Brain microvascular endothelial cell (primary cell): ENCODE measurements at places on chromosomes 7 and 10.

GRCh38 chr7:41416208-41416595, 286.7 kb downstream of the INHBA start:
- no peak for DNase-seq

- DNase-seq: no peak
Measured at GRCh38 chr10:44032216-44032615, 352.7 kb downstream of the CXCL12 start.

DNA sequence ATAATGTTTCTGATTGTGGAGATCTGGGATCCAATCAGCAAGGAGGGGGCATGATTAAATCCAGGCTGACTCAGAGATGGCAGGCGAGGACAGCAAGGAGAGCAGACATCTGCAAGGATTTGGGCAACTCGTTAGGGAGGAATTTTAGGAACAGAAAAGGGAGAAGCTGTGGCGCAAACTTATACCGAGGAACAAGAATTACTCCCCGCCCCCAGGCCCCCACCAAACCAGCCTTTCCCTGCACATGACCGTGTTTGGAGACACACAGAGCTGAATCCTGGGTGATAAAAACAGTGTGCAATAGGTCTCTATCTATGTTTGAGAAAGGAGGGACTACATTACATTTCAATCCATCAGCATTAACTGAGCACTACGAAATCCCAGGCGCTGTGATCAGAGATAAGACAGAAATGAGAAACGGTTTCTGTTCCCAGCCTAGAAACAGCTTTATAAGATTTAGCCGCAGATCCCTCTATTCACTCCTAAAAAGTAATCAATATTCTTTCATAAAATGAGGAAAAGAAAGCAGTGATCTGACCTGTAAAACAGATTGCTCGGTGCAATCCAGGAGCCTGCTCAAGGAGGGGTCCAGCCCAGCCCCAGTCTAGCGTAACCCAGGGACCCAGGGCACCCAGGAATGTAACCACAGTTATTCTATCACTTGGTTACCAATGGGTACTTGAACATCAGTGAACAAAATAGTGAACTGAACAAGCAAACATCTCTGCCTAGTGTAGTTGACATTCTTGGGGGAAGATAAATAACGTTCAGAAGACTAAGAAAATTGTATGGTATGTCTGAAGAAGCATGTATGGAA, 37.2 kb upstream of the RAPGEF5 start:
- peak; percentile 3 for DNase-seq

- peak; percentile 4 for DNase-seq
Measured at GRCh38 chr7:105304040-105304895, 84.5 kb downstream of the SRPK2 start.

- DNase-seq: peak; percentile 32
Measured at GRCh38 chr7:37054624-37055241, 330.4 kb upstream of the AOAH start.

GRCh38 chr10:90461437-90462155, 396.2 kb downstream of the HTR7 start:
- DNase-seq: no peak

DNA sequence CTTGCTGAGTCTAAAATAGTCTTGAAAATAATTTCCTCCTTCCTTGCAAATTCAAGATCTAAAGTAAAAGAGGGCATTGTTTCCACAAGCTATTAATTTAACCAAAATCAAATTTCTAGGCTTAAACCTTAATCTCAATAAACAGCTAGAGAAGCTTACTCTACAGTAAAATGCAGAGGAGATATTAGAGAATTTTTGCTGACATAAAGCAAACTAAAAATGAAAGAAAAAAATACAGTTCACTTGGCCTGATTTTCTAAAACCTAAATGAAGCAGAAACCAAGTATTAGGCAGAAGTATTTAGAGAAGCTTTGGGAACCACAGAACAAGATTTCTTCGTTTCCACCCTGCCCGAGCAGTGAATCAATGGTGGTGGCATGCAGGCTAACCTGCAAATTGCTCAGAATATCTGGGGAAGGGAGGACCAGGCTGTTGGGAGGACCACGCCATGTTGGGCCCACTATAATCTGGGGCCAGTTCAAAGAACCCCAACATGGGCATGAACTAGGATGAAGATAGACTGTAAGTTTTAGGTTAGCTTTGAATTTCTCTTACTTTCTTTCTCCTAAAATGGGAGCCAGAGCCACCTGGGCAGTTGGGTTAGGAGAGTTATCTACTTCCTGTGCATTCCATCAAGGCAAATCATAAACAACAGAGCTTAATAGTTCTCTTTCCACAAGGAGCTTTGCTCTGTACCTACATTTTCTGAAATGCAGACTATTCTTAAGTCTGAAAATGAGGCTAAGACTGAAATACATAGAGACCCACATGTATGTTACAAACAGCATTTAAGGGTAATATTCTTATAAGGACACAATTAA, 4.1 kb downstream of the LAMB1 start:
- DNase-seq: no peak

GRCh38 chr10:77606751-77607150, 30.9 kb downstream of the KCNMA1 start:
- DNase-seq: no peak

GRCh38 chr7:55063061-55063460, 44.2 kb downstream of the EGFR start:
- no peak for DNase-seq

DNA sequence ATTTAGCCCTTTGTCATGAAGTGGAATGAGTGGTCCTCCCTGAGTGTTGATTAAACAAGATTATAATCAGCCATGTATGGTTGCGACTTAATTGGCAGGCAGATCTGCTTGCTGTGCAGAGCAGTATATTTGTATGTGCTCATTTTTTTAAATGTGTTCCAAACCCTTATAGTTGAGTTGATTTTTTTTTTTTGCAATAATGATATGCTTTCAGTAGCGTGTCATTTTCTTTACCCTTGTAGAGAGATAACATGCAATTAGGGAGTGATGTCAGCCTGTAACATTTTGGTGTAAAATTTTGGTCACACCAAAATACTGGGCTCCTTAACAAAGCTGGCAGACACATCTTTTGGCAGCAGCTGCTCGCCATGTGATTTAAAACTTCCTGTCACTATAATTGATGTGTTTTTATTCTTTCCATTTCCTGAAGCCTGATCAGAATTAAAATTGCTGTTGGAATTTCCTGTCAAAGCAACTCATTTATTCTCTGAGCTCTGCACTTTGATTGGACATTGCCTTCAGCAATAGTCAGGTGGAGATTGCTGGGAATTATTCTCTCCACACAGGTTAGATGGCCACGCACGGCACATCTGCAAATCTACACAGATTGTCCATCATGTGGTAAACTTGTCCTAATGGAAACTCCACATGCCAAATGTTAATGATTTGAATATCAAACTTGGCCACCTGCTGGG, 125.3 kb downstream of the DYNC1I1 start:
- no peak for DNase-seq

DNA sequence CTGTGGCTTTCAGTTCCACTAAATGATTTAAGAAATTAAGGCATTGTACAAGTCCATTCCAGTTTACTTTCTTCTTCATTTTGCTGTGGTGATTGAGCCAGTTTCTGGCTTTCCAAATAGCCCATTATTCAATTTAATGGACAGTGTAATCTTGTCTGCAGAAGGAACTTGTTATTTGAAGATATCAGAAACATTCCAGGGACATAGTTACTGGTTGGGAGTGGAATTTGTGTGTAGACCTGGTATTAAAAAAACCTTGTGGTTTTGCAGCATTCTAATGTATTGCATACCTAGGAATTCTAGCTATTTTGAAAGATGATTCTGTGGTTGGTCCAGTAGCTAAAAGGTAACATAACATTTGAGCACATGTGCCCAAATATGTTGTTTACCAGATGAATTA, 72.2 kb downstream of the MCU start:
- peak; percentile 59 for DNase-seq

GRCh38 chr7:149599636-149600206, 102.1 kb upstream of the ZNF746 start:
- DNase-seq: no peak

GRCh38 chr10:1360011-1360557, 303.9 kb downstream of the WDR37 start:
- no peak for DNase-seq

DNA sequence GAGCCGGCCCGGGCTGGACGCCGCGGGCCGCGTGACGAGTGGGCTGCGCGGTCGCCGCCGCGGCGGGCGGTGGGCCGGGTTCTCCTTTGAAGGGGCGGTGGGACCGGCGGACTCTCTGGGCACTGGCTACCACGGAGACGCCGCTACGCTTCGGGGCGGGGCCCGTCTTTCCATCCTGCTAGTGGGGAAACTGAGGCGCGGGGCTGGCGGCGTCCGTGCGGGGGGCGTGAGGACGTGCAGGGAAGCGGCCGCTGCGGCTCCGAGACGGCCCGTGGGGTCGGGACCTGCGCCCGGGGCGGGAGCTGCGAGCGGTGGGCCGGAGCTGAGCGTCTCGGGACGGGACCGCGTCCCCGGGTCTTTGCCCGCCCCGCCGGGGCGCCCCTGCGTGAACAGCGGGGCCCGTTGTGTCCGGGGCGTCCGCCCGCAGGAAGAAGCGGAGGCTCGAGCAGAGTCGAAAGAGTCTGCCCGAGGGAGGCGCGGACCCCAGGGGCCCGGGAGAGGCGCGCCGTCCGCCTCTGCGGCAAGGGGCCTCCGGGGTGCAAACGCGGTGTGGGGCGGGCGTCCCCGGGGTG, 548 bp upstream of the BNIP3 start:
- DNase-seq: no peak

GRCh38 chr7:89023877-89024276, 228.3 kb upstream of the TEX47 start:
- no peak for DNase-seq

DNA sequence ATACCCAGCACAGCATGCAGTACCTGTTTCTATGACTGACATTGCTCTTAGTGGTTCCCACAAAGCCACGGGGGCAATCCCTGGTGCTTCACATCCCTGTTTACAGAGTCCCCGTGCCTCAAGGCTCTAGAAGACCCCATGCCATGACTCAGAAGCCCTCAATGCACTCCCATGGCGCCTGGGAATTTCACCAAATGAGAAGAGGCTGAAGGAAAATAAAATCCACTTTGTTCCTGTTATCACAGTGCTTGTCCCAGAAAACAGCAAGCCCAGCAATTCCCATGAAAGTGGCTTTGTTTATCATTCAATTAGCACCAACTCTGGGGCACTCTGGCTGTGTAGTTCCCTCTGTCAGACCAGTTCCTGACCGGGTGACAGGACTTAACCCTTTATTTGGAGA, 268.3 kb downstream of the TNS3 start:
- no peak for DNase-seq

GRCh38 chr10:82149674-82150073, 274.7 kb downstream of the NRG3 start:
- DNase-seq: no peak

GRCh38 chr10:125782616-125783015, 7.0 kb upstream of the MMP21 start:
- DNase-seq: no peak

- DNase-seq: no peak
Measured at GRCh38 chr7:512541-513311, 6.9 kb downstream of the PDGFA start.

DNA sequence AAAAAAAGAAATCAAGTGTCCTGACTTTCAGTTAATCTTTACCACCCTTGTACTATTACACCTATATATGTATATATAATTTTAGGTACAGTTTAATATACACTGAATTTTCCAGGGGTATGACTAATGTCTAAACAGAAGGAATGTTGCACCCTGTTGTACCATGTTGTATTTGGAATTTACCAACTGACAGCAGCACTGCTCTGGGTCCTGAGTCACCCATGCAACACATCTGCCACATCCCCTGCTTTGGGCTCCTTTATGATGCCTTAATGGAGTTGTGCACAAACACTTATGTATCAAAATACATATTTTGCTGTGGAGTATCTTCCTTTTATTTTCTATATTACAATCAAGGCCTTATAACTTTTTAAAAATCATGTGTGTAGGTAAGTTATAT, 21.2 kb downstream of the YAE1 start:
- peak; percentile 53 for DNase-seq

DNA sequence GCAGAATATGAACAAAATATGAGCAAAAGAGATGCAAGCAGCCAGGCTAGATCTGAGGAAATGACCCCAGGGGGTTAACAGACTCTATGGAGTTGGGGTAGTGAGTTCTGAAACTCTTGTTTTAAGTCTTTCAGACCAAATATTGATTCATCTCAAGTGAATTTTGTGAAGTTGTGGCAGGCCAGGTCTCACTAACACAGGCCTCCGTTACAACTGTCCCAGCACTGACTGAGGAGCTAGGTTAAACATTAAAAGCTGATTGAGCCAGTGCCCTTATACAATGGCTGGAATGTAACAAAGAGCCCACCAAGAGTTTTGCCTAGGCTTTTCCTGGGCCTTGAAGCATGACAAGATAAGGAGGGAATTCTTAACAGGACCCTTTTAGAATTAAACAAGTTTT, 192.3 kb upstream of the STK17A start:
- no peak for DNase-seq

DNA sequence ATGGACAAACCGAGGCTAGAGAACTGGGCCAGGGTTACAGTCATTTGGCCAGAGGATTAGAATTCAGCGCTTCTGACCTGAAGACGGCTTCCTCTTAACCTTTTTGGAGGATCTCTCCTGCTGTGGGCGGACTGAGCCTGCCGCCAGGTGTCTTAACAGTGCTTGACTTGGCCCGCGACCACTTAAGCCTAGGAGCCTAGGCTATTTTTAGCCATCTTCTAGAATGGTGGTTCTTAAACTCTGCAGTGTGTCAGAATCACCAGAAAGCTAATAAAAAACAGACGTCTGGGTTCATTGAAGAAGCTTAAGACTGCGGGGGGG, 722 bp downstream of the MDH2 start:
- DNase-seq: no peak

DNA sequence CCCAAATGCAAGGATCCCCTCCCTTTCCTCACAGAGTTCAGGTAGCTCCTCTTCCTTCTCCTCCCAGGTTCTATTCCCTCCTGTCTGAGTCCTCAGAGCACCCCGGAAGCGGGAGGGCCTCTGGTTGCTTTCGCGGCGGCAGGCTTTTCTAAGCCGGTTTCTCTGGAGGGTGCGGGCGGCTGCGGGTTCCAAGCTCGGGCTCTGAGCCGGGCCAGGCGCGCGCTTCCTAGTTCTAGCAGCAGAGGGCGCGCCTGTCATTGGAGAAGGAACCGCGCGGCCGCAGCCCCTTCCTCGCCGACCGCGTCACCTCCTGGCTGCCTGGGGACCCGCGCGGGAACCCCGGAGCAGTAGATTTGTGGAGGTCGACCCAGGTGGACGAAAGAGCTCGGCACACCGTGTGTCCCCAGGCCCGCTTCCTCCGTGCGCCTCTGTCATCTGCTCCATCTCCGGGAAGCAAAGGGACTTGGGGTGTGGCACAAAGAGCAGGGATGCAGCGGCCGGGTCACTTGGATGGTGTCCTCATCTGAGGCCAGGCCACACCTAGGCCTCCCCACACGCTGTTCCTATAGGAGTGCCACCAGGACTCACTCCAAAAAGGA, 389.0 kb upstream of the PODXL start:
- peak; percentile 12 for DNase-seq

GRCh38 chr10:5343561-5343960, 21.2 kb upstream of the UCN3 start:
- no peak for DNase-seq
